ENCODE measurements at places on chromosomes 3 and 15.

DNA sequence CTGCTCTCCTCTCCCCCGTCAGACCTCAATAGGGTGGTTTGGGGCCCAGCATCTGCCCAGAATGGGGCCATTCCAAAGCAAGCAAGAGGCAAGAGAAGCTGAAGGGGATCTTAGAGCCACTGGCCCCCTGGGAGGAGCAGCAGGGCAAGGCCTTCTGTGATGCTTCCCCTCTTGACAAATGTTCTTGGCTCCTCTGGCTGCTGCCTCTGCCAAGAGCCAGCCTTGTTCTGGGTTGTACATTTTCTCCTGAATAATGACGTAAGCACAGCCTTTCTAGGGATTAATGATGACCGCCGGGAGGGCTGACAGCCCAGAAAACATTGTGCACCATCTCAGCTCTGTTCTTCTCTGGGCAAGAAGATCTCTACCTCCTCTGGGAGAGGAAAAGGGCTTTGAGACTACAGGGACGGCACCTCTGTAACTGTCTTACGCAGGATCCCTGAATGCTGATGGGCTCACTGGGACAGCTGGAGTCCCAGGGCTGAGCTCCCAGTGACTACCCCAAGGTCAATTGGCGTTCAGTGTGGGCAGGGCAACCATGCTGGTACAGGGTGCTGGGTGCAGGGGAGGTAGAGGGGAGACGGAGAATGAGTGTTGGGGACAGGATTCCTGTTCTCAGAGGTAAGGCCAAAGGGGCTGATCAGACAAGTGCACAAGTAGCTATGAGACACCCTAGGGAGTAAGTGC, 253.3 kb downstream of the FAM43A start:
- DNase-seq = no peak

DNA sequence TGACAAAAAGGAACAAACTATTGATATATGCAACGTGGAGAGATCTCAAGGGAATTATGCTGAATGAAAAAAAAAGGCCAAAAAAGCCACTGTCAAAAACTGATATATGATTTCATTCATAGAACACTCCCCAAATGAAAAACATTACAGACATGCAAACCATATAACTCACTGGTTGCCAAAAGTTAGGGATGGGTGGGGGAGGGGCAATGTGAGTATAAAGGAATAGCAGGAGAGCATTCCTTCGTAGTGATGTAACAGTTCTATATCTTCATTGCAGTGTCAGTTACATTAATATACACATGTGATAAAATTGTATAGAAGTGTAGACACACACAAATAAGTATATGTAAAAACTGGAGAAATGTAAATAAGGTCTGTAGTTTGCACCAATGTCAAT, 12.2 kb downstream of the GBE1 start:
- DNase-seq = no peak

GRCh38 chr3:143329567-143330211, 210.1 kb downstream of the CHST2 start:
- no peak for DNase-seq

- no peak for DNase-seq
Observed at GRCh38 chr3:112632596-112632995, 8.3 kb downstream of the CCDC80 start.

GRCh38 chr15:99944131-99944530, 210.9 kb upstream of the LYSMD4 start:
- no peak for DNase-seq

DNA sequence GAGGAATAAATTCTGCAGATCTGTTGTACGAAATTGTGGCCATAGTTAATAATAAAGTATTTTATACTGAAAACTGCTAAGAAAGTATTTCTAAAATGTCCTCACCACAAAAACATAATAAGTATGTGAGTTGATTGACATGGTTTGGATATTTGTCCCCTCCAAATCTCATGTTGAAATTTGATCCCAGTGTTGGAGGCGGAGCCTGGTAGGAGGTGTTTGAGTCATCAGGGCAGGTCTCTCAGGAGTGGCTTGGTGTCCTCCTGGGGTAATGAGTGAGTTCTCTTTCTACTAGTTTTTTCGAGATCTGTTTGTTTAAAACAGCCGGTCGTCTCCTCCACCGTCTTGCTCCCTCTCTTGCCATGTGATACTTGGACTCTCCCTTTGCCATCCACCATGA, 424.1 kb upstream of the KCNMB2 start:
- no peak for DNase-seq
